Heart left ventricle (tissue), 16 donors: ENCODE measurements at places on chromosomes 1 and 21. TPM values are rescaled to one million over a fixed set of nuclear protein-coding genes. Genes with fewer than 3 reads are reported as not detected.

- no peak for DNase-seq
Measured at GRCh38 chr1:185646202-185646683, 87.9 kb upstream of the HMCN1 start.

GRCh38 chr1:59967141-59967697 is 40.6 kb upstream of the CYP2J2 start:
- DNase-seq = no peak

- DNase-seq = no peak
Measured at GRCh38 chr1:164991763-164992314, 364.7 kb downstream of the LMX1A start.

DNA sequence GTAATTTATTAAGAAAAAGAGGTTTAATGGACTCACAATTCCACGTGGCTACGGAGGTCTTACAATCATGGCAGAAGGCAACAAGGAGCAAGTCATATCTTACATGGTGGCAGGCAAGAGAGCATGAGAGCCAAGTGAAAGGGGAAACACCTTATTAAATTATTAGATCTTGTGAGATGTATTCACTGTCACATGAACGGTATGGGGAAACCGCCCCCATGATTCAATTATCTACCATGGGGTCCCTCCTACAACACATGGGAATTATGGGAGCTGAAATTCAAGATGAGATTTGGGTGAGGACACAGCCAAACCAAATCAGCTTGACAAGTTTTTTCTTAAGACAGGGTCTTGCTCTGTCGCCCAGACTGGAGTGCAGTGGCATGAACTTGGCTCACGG is 14.3 kb downstream of the DAP3 start:
- no peak for DNase-seq

DNA sequence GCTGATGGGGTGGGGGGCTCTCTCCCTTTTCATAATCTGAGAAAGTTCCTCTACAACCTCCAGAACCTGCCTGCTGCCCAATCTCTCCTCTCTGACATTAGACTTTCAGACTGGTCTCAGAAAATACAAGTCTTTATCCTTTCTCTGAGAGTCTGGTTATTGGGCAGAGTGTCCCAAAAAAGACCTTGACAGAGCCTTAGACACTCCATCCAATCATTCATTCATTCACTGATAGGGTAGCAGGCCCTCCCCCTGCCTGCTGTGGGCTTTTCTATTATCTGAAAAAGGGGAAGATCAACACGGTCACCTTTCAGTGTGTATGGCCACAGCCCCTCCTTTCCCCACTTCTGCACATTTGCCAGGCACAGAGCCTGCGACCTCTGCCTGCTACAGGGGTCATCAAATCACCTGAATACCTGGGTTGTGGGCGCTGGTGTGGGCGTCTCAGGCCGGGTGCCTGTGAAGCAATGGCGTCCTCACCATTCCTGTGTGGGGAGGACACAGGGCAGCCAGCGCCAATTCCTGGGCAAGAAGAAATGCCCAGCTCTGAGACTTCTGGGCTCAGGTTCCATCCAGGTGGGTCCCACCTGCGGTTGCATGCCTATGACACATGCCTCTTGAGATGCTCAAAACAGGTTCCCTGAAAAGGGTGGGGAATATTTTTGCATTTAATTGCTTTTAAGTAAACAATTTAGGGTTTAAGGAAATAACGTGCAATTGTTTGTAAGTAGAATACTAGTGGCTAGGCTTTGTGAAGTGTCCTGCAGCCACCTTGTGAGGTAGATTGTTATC is 52.8 kb downstream of the ELK4 start:
- DNase-seq = no peak

DNA sequence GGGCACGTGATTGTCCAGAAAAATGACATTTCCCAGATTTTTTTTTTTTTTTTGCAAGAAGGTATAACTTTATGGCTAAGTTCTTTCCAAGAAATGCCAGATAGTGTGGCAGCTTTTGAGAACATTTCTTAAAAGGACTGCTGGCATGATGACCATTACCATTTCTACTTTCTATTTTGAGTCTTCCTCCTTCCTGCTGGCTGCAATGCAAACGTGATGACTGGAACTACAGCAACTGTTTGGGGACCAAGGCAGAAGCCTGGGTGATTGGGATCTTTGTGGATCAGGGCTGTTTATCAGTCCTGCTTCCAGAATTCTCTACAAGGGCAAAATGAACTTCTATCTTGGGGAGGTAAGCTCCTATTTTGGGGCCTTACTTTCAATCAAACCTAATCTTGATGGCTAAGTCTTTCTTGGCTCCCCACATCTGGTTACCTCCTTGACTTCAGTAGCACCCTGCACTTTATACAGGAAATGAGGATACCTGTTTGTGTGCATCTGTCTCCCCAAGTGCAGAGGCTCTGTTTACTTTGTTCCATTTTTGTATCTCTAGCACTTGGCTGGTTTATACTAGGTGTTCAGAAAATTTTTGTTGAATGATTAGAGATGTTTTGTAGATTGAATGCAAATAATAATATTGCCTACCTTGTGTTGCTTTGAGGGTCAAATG is 3.7 kb upstream of the DDX20 start:
- no peak for DNase-seq

LRP8 gene
- total RNA-seq = 1.7 TPM

VWA5B1 gene
- total RNA-seq = not detected

DNA sequence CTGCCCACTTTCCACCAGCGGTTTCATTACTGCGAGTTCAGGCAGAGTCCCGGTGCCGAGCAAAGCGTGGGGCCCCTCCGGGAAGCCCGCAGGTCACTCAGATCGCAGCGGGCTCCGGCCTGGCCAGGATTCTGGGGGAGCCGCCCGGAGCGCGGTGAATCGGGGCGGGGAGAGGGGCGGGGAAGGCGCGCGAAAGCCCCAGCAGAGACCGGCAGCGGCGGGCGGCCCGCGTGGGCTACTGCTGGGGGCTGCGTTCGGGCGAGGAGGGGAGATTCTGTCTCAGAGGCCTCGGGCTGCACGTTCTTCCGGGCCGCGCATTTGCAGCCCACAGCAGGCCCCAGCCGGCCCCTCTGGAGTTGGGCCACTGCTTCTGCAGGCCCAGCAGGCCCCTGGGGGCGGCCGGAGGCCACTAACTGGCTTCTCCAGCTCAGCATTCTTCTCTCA is 64.7 kb downstream of the SCCPDH start:
- DNase-seq = no peak

NIBAN1 gene
- 223 TPM for total RNA-seq

RGSL1 gene
- total RNA-seq = not detected

DNA sequence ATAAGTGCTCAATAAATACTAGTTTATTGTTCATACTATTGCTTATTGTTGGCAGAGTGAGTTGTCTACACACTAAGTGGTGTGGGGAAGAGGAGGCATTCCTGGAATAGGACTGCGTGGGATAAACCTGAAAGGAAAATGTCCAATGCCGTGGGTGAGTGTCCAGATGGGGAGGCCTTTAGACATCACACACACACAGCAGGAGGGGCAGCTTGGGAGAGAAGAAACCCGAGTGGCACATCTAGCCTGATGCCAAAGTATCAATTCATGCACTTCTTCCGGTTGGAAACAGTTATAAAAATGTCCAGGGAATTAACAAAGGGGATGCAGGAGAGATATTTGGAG is 27.3 kb downstream of the CCN1 start:
- DNase-seq = no peak

PLA2G4A gene
- total RNA-seq = 1.00 TPM

- no peak for DNase-seq
Measured at GRCh38 chr1:206895837-206896242, 1.4 kb upstream of the IL24 start.

DNA sequence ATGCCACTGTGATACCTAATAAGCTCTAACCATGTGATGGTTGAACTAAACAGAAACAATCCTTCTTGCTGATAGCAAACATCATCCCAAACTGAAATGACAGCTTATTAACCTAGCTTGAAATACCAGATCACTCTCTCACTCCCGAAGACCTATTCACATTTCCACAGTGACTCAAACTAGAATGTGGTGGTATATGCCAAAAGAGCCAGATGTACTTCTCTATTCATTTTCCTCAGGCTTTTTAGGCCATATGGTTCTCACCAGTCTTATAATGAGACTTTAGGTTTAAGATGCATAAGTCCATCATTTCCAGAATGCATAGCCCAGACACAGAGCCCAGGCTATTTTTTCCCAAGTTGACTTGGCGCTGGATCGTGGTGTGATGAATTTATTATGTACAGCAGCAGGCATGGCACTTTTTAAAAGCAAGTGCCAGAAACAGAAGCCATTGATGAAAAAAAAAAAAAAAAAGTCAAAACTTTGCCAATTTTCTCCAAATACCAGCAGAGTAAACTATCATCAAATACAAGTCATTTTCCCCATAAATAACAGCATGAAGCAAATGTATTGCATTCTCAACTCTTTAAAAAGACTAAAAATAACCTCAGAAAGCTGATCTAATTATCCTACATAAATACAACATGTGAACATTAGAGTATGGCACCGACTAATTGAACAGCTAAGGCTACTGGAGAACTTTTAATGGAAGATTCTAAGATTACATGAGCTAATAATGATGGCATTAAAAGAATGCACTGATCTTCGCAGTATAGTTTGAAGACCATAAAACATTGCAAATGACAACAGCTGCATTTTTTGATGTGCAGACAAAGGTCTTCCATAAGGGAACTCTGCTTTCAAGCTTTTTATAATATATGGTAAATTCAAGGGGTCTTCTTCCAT is 365.4 kb downstream of the LRRIQ3 start:
- no peak for DNase-seq

- no peak for DNase-seq
Measured at GRCh38 chr1:55185832-55186231, 29.3 kb downstream of the USP24 start.

TBX19 gene
- total RNA-seq = 0.37 TPM

DNA sequence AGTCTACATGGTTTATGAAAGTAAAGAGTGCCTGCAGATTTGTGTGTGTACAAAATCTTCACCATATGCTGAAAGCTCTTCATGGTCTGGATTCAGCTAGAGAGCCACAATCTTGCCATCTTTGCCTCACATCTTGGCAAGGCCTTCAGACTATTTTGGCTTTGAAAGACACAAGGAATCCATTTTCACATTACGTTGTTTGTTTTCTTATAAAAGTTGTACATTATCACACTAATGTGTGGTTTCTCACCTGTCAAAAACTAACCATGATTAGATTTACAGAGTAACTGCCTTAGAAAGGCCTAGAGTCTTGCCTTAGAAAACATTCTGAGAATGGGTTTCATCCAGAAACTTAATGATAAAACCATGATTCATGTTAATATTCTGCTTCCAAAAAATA is 494.6 kb downstream of the NEGR1 start:
- DNase-seq = no peak

DNA sequence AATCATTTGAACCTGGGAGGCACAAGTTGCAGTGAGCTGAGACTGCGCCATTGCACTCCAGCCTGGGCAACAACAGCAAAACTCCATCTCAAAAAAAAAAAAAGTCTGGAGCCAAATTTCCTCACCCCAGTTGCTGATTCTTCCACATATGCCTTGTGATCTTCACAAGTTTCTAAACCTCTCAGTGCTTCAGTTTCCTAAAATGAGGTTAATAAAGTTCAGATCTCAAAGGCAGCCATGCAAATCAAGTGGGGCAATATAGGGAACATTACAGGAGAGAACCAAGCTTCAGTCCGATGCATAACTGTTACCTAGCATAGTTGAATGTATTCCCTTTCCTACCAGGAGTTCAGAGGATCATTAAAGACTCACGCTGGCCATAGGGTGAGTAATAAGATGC is 4.8 kb downstream of the ITLN1 start:
- DNase-seq = no peak

DNA sequence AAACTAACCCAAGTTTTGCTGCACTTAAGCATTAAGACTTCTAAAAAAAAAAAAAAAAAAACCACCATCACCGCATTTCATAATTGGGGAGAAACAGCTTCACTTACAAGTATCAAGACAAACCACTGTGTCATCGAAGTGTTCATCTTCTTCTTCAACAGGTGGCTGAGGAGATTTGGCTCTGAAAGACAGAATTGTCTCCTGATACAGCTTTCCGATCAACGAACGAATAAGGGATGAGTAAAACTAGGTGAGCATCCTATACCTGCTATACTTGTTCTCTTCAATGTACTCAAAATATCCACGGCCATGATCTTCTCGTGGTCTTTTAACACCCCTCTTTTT is 2.0 kb downstream of the HNRNPU start:
- no peak for DNase-seq

GRCh38 chr1:229293528-229294204 is 22.8 kb downstream of the RAB4A start:
- DNase-seq = no peak

GRCh38 chr1:115198938-115199337 is 109.6 kb upstream of the TSPAN2 start:
- peak; percentile 66 for DNase-seq

- peak; percentile 71 for DNase-seq
Measured at GRCh38 chr1:7942214-7942921, 1.7 kb upstream of the TNFRSF9 start.

DNA sequence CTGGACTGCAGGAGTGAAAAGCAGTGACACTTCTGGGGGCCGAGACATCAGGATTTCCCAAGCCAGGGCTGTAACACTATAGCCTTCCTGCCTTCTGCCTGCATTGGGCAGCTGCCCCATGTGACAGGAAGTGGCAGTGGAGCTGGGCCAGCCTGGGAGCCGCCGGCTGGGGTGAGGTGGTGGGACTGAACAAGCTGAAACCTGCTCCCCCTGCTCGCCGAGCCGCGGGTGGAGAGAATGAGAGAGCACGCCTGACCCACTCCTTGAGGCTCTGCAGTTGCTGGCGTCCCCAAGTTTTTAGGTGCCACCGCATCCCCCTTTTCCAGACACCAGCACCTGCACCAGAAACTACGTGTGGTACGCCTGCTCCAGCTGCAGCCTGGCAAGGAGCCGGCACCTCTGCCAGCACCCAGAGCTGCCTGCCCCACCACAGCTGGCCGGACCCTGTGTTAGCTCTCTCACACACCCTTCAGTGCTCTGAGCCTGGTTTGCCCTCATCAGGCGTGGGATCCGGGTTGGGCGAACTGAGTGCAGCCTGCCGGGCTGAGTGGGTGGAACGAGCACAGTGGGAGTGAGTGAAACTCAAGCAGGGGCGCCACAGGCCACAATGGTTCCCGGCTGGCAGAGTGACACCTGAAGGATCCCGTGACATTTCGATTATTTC is 119.4 kb downstream of the AKT3 start:
- peak; percentile 9 for DNase-seq

DNA sequence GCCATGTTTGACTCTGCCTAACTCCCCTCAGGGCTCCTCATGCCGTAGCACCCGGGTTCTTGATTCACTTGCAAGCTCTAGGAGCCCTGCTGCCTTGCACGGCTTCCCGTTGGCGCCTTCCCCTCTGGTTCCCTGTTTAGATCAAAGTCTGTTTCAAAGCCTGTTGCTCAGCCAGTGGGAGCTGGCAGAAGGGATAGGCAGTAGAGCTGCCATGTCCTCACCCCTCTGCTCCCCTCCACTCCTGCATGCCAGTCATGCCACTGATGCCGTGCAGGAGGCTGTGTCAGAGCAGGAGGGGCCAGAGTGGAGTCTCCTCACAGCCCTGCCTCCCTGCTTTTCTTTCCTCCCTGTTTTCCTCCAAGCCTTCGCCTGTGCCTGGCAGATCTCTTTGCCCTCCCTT is 26.5 kb downstream of the HMGCS2 start:
- peak; percentile 32 for DNase-seq

DNA sequence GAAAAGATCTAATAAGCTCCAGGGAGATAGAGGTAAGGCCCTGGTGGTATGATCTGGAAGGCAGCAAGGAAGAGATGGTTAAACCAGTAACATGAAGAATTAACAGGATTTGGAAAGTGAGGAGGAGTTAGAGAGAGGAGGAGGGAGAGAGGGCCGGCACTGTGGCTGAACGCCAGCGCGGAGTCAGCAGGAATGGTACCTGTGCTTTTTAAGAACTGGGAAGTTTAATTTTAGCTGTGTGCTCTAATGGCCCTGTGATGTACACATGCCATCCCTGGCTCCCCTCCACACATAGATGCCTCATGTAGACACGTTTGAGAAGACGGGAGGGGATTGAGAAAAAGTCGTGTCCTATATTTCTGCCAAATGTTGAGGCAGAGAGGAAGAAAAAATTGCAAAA is 13.8 kb upstream of the AVPR1B start:
- peak; percentile 33 for DNase-seq
